IMR-90 (cell line): ENCODE measurements at places on chromosomes 6 and 20. TPM values are rescaled to one million over a fixed set of nuclear protein-coding genes. Genes with fewer than 3 reads are reported as not detected.

DNA sequence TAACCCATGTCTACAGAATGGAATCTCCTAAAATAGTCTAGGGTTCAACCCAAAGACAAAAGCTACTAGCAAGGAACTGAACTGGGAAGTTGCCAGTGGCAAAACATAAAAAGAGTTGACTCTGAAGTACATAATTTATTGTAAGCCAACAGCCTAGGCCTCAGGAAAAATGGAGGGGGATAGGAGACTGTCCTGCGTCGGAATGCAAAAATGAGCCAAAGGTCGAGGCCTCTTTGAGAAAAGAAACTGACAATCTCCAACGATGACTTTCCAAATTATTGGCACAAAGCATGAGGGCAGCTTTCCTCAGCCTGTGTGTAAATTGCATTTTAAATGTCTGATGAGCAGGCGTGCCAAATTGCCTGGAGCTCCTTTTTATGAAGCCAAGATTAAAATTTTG lies 2.1 kb downstream of the COL12A1 start:
- peaks cover 27% of the 10 kb centered on the region for H3K4me1 ChIP-seq
- peak; percentile 36 for DNase-seq
- peaks cover 7% of the 10 kb centered on the region for H3K36me3 ChIP-seq
- peak overlapping the region; percentile 89 for H3K27ac ChIP-seq
- peak overlapping the region; percentile 75 for H3K4me3 ChIP-seq

GRCh38 chr20:4811661-4812181 lies 90.0 kb downstream of the PRND start:
- H3K4me1 ChIP-seq, result peaks cover 6% of the 10 kb centered on the region; the same call in 1 of the 2 replicates
- H3K36me3 ChIP-seq, result peaks cover 7% of the 10 kb centered on the region; the same call in 1 of the 2 replicates
- no peaks in the 10 kb centered on the region for H3K27me3 ChIP-seq
- no peak for DNase-seq
- H3K27ac ChIP-seq, result no peak overlapping the region
- H3K4me3 ChIP-seq, result no peak overlapping the region

GRCh38 chr20:58986286-58986967 lies 5.4 kb downstream of the NELFCD start:
- H3K4me1 ChIP-seq, result peaks cover 3% of the 10 kb centered on the region; the same call in 1 of the 2 replicates
- peaks cover 37% of the 10 kb centered on the region for H3K36me3 ChIP-seq
- H3K27ac ChIP-seq, result no peak overlapping the region

- no peak overlapping the region for H3K27ac ChIP-seq
- no peaks in the 10 kb centered on the region for H3K4me1 ChIP-seq
- DNase-seq, result no peak
- H3K4me3 ChIP-seq, result no peak overlapping the region
Observed at GRCh38 chr20:3223651-3223993, 14.3 kb downstream of the ITPA start.

- no peak overlapping the region for H3K4me3 ChIP-seq
- no peak overlapping the region for H3K27ac ChIP-seq
- no peak for DNase-seq
- H3K36me3 ChIP-seq, result no peaks in the 10 kb centered on the region
- no peaks in the 10 kb centered on the region for H3K4me1 ChIP-seq
Observed at GRCh38 chr6:107196152-107196551, 80.8 kb upstream of the BEND3 start.

DNA sequence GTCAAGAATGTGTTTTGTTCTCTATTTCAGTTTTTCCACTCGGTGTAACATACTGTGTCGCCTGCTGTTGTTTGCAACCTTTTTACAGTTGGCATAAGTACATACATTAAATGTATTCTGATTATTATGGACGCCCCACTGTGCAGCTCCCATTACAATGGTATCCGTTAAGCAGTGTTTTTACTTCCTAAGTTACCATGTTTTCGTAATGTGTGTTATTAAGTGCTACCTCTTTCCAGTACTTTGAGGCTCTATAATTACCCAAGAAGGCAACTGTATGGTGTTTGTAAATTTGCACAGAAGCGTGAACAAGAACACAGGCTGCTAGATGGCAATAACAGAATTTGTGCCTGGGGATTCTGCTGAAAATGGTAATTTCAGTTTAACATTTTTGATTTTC lies 568.0 kb upstream of the MARCKS start:
- H3K27ac ChIP-seq, result no peak overlapping the region
- no peaks in the 10 kb centered on the region for H3K4me1 ChIP-seq
- no peak overlapping the region for H3K4me3 ChIP-seq
- H3K27me3 ChIP-seq, result no peaks in the 10 kb centered on the region
- no peak for DNase-seq

GRCh38 chr20:845941-846893 lies 12.7 kb downstream of the FAM110A start:
- H3K4me3 ChIP-seq, result no peak overlapping the region
- no peak for DNase-seq
- H3K36me3 ChIP-seq, result no peaks in the 10 kb centered on the region
- H3K27ac ChIP-seq, result no peak overlapping the region
- H3K4me1 ChIP-seq, result peaks cover 5% of the 10 kb centered on the region

DNA sequence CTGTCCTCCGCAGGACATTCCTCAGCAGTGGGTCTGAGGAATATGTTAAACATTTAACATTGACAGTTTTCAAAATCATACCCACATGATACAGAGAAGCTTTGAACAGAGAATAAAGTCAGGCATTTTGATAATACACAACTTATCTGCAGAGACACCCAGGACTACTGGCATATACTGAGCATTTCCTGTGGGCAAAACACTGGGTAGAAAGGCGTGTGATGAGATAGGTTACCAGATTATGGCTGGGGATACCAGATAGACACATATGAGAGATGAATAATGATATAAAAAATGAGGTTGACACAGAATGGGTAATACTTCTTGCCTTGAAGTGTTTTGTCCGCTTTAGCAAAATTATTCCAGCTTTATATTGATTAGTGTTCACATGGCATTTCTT lies 31.4 kb upstream of the TRIM26 start:
- no peaks in the 10 kb centered on the region for H3K4me1 ChIP-seq
- H3K36me3 ChIP-seq, result no peaks in the 10 kb centered on the region
- H3K27ac ChIP-seq, result no peak overlapping the region
- H3K27me3 ChIP-seq, result no peaks in the 10 kb centered on the region

DNA sequence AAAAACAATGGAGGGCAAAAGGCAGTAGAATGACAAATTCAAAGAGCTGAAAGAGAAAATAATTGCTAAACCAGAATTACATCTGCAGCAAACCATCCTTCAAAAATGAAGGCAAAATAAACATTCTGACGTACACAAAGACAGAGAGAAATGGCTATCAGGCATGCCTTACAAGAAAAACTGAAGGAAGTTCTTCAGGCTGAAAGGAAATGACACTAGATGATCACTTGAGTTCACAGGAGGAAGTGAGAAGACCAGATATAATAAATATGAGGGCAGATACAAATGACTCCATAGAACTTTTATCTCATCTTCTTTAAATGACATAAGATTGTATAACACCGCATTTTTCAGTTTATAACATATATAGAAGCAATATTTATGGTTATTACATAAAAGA lies 30.0 kb downstream of the DZANK1 start:
- no peak overlapping the region for H3K27ac ChIP-seq
- no peaks in the 10 kb centered on the region for H3K36me3 ChIP-seq
- H3K27me3 ChIP-seq, result no peaks in the 10 kb centered on the region
- H3K4me3 ChIP-seq, result no peak overlapping the region

DNA sequence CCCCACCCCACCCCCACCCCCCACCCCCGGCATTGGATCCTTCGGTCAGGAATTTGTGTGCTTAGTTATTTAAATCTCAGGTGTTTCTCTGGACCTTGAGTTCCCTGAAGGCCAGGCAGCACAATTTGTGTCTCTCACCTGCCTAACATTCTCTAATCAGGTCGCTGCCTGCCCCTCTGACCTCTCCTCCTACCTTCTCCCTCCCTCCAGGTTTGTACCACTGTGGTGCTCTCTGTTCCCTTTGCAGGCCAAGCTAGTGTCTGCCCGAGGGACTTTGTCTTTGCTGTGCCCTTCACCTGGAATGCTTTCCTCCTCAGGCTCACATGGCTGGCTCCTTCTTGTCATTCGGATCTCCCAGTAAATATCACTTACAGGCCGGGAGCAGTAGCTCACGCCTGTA lies 131.4 kb upstream of the SLC2A12 start:
- H3K27me3 ChIP-seq, result no peaks in the 10 kb centered on the region
- no peaks in the 10 kb centered on the region for H3K36me3 ChIP-seq
- no peaks in the 10 kb centered on the region for H3K4me1 ChIP-seq
- H3K4me3 ChIP-seq, result no peak overlapping the region

DNA sequence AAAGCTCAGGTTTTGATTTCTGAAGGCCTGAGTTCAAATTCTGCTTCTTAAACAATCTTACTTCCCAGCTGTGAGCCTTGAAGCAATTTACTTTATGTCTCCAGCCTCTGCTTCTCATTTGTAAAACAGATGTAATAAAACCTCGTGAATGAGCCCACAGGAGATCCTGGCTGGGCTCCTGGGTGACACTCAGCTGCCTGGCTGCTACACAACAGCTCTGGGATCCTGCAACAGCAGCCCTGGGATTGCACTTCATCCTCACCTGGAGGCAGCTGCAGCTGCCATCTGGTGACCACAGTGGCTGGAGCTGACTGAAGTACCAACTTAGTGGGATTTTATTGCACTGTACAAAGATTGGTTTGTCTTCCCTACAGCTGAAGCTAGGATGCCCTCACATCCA lies 98.6 kb downstream of the NDUFAF5 start:
- H3K27ac ChIP-seq, result no peak overlapping the region
- no peak overlapping the region for H3K4me3 ChIP-seq
- H3K4me1 ChIP-seq, result no peaks in the 10 kb centered on the region
- no peaks in the 10 kb centered on the region for H3K27me3 ChIP-seq

DNA sequence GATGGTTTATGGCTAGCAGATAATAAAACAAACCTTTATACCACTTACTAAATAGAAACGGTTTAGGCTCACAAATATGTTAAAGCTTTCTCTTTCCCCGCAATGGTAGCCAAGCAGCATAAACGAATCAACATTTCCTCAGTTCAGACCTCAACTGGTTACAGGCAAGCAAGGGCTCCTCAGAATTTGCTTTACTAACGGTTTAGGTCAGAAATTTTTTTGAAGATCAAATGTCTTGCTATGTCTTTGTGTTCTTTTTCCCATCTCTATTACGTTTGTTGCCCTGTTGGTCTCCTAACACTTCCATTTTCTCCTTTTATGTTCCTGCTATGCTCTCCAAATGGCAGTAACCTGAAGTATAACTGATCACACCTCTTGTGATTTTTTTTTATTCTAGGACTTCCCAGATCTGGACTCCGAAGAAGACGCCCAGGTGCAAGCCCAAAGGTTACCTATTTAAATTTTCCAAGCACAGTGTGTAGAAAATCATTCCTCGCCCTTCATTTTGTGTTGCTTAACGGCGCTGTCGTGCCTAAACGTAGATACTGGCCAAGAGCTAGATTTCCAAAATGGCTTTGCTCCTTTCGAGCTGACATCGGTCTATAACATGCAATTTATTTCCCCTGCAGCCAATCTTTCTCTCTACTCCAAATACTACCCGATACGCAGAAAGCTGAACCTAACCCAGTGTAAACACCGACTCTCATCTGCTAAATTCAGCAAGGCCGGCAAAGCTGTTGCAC lies 717 bp upstream of the ASF1A start:
- peak overlapping the region; percentile 61 for H3K4me3 ChIP-seq
- peak; percentile 67 for DNase-seq
- H3K36me3 ChIP-seq, result no peaks in the 10 kb centered on the region
- no peaks in the 10 kb centered on the region for H3K27me3 ChIP-seq
- peaks cover 2% of the 10 kb centered on the region; the same call in 1 of the 2 replicates for H3K4me1 ChIP-seq

DNA sequence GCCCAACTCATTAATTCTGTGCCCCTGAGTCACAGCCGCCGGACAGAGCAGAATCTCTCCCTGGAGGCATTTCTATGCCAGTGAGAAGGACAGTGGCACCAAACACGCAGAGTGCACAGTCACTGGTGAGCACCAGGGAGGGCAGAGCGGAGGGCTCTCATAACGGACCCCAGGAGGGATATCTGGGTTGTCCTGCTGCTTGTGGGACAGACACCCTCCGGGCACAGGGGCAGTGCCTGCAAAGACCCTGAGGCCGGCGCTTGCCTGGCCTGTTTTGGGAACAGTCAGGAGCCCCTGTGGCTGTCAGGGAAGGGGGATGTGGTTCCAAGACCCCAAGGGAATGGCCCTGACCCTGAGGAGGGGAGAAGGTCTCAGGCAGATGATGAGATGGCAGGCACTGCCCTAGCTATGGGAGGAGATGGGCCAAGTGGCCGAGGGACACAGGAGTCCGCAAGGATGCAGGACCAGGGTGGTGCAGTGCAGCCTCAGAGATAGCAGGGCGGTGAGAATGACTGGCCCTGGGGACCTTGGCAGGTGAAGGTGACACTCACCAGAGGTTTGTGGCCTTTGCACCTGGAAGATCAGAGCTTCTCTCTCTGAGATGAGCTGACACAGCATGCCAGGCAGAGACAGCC lies 270.8 kb downstream of the SMOC2 start:
- H3K4me3 ChIP-seq, result no peak overlapping the region
- H3K4me1 ChIP-seq, result no peaks in the 10 kb centered on the region
- H3K27ac ChIP-seq, result no peak overlapping the region
- no peaks in the 10 kb centered on the region for H3K27me3 ChIP-seq
- no peaks in the 10 kb centered on the region for H3K36me3 ChIP-seq

The C6orf141 gene
- total RNA-seq, result not detected in 2 replicates

The RAET1G gene
- total RNA-seq, result 1.3 and 2.2 TPM in 2 replicates

The SGK1 gene
- 121 and 211 TPM in 2 replicates for total RNA-seq

The BIRC7 gene
- total RNA-seq, result not detected in 2 replicates

The OPRM1 gene
- not detected in 2 replicates for total RNA-seq

The DSP gene
- 20.1 and 23.6 TPM in 2 replicates for total RNA-seq

The VIP gene
- total RNA-seq, result not detected in 2 replicates
